ENCODE measurements at places on chromosomes 6 and 20.

GRCh38 chr6:105780146-105780860 is 305.8 kb upstream of the PRDM1 start:
- DNase-seq, result no peak

DNA sequence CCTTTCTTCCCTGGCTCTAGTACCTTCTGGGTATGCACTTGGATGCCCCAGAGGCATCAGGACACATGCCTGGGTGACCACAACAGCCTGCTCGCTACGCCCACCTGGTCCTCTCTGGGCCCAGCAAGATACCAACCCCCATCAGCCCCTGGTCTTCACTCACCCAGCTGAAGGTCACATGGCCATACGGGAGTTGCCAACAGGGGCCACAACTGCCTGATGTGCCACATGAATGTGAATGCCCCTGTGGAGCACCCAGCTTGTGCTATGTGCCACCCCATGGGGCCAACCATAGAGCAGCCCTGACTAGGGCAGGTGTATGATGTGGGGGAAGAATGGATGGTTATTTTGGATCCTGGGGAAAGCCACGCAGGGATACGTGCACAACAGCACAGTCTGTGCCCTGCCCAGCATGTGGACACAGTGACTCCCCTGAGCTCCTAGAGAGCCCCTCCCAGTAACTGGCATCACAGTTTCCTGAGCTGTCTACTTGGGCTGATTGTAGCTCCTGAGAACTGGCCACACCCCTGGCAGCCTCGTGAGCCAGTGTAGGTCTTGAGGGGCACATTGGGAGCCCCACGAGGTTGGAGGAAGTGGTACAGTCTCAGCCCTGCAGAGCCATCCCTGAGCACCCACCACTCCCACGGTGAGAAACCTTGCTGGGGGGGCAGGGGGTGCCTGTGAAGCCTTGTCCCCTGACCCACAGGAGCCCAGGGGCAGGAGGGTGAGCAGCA is 10.5 kb upstream of the PCMTD2 start:
- peak; percentile 28 for DNase-seq

DNA sequence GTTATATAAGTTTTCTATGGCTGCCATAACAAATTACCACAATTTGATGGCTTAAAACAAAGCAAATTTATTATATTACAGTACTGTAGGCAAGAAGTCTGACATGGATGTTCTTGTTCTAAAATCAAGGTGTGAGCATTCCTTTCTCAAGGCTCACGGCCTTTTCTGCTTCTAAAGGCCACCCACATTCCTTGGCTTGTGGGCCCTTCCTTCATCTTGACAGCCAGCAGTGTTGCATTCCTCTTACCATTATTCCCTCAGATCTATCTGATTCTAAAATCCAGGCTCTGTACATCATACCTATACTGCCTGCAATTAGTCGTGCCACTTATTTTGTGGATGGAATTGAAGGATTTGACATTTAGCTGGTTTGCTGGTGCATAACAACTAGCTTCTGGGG is 3.6 kb downstream of the CNBD2 start:
- DNase-seq, result no peak

DNA sequence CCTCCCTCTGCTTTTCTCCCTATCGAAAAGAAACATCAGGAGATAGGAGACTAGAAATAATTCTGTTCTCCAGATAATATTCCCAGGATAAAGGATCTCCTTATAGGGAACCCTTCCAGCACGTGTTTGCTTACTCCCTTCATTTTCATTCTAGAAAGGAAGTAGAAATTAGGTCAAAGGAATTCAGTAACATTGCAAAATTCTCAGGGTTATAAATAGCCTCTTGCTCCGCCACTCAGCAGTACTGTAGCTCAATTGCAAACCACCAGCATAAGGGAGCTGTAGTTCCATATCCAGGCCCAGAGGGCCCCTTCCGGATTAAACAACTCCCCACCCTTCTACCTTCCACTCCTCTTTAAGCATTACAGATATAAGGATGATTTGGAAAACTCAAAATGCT is 6.2 kb downstream of the ELMO2 start:
- peak; percentile 10 for DNase-seq

DNA sequence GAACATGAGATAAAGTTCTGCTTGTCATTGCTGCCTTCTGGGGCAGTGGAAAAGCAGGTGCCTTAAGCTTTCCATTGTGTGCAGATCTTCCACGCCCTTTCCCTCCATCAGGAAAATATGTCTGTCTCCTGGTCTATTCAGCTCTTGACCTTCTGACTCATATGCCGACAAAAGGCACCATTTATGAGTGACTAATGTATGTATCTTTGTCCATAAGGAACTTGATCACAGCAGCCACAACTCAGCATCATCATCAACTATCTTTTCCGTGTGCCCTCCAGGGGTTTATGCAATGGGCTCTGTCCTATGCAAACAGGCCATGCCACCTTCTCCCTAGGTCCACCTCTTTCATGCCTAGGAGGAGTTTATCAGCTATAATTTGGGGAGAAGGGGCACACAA is 102.7 kb upstream of the QKI start:
- DNase-seq, result no peak

DNA sequence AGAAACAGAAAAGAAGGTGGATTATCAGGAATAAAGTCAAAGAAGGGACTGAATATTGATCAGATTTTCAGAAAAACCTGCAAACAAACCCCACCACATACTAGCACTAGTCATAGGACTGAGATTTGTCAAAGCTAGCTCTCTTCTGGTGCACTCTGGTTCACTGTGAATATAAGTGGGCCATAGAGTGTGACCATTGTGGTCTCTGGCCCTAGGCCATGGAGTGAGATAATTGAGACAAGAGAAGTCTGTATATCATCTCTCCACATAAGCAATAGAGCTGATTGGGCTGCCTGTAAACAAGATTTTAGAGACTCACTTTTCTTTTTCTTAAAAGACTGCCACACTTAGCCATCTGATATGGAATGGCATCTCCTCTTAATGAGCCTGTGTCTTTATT is 247.2 kb downstream of the LAMA2 start:
- DNase-seq, result no peak

GRCh38 chr20:50652702-50653294 is 38.5 kb downstream of the RIPOR3 start:
- DNase-seq, result no peak

DNA sequence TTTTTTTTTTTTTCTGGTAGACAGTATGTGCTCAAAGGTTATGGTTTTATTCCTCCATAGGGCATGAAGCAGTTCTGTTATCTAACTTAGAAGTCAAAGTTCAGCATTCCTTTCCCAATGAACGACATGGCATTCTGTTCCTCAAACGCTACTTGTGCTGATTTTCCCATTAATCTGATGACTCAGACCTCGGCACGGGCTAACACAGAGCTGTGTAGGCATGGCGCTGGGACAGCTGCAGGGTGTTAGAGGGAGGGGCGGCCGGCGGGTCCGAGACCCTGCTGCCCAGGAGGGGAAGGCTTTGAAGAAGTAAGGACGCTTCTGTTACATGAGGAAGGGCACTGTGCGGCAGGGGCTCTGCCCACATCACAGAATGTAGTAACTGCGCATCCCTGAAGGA is 93.6 kb upstream of the AGPAT4 start:
- DNase-seq, result no peak

GRCh38 chr6:2688401-2689064 is 62.2 kb downstream of the MYLK4 start:
- DNase-seq, result no peak

DNA sequence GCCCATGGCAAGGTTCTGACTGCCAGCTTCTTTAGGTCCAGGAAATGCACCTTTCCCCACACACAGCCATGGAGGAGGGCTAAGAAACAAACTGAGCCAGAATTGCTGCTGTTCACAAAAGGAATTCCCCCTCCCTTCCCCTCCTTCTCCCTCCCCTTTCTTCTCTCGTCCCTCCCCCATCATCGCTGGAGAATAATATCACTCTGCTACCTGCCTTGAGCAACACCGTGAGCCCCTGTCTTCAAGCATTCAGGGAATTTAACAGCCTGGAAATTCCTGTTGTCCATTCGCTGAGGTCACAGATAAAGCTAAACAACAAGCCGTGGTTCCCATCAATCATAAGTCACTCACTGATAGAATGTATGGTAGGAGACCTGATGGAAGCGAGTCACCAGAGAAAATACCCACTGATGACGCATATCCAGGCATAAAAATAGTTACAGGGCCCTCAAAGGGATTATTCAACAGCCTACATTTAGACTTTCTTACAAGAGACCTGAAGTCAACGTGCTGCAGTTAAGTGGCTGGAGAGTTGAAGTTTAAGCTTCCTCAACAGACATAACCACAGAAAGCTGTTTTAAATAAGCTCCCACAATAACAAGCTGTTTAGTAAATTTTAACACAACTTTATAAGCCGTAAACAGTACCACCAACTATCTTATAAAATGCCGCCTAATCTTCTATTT is 59.7 kb downstream of the HIVEP2 start:
- DNase-seq, result peak; percentile 63

- DNase-seq, result no peak
Measured at GRCh38 chr20:38825901-38826625, 20.6 kb downstream of the PPP1R16B start.

DNA sequence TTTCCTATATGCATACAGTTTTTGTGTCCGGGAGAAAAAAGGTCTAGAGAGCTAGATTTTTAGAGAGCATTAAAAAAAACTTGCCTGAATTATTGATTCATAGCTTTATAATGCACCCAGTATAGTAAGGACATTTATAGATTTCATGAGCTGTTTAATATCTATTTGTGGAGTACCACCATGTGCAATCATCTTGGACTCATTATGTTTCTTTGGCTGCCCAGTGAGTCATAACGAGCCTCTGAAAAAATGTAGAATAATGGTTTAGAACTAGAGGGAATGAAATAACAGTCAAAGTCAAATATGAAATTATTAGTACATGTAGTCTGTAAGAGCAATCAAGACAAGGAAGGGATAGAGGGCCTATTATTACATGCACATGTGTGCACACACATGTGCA is 350.0 kb downstream of the CD83 start:
- DNase-seq, result no peak

DNA sequence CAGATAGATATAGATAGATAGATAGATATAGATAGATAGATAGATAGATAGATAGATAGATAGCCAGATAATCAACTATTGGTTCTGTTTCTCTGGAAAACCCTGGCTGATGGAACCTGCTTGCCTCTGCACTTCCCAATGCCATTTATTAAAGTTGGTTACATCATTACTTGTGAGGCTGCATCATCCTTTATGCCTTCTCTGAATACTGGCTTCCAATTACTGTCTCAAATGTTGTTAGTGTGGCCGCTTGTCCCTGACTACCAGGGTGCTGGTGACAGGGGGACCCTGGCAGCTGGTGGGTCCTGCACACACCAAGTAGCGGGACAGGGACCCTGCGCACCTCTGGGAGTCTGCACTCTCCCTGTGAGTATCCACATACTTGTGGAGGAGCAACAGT is 3.9 kb upstream of the SLPI start:
- DNase-seq, result no peak

DNA sequence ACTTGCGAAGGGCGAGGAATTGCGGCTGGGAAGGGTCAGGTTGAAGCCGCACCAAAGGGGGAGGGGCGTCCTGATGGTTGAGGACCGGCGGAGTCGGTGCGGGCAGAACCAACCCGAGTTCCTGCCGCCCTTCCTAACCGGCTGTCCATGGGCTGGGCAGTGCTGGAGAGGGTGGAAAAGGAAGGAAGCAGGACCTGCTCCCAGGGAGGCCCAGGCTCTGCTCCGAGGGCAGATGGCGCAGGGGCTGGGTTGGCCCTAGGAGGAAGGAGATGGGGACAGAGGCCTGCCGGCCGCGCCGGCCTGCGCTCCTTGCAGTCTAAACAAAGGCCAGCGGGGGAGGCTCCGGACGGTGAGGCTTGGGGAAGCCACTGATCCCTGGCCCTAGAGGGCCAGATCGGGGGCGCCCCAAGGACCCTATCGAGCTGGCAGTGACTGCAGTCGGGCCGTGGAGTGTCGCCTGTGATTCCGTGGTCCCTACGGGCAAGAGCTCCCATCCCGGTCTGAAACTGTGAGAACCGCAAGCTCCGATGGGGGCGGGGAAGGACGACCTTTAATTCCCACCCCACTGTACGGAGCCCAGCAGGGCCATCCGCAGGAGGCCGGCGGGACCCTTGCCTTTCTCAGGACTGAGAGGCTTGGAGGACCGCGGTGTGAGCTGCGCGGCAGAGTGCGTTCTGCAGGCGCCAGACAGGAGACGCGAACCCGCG is 39.4 kb downstream of the YTHDF1 start:
- no peak for DNase-seq

DNA sequence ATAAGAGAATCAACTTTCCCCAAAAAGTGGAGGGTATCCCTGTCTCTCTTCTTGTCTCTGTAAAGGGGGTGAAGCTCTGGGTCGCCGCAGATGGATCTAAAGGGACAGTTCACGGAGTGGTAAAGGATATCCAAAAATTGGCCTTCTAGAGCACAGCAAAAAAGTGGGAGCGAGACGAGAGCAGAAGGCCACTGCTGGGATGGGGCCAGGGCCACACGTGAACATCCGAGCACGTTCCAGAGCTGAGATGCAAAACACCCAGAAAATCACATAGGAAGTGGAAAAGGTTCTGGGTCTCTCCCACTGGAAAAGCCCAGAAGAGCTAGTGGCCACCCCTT is 837 bp downstream of the TRAM2 start:
- no peak for DNase-seq

GRCh38 chr6:125140808-125141207 is 12.8 kb upstream of the TPD52L1 start:
- DNase-seq, result no peak

GRCh38 chr6:35190306-35190705 is 23.4 kb upstream of the SCUBE3 start:
- no peak for DNase-seq

DNA sequence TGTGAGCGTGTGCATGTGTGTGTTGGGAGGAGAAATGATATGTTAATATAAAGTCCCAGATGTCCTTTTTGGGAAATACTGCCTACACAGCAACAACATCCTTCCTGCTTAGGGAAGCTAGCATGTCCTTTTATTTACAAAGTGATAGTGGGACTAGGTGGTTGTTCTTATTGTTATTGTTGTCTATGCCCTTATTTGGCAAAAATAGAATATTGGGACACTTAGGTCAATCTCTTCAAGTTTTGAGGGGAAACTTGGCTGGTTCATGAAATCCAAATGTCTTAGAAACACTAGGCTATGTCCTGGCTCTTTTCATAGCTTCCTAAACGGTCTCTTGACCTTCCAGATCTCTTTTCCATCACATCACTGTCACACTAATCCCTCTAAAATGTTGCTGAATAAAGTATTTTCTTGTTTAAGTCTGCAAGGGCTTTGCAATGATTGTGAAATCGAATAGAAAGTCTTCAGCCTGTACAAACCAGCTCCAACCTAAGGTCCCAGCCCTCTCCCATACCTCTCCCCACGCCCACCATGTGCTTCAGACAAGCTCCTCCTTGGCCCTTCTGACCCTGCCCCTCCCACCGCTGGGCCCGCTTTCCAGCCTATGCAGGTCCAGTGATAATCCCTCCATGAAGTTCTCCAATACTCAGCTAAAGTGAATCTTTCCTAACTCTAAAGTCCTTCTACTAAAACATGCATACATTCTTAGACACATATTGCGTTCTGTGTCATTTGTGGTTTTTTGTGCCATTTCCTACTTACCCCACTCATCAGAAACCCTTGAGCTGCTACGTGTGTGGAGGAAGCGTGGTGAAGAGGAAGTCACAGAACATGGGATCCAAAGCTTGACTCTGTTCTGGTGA is 205.1 kb downstream of the LY86 start:
- DNase-seq, result peak; percentile 68
